Suppressor macrophage treated with lipopolysaccharide for 1 hour (primary cell): ENCODE measurements at places on chromosomes 7 and 10.

GRCh38 chr10:108425283-108425964 is 1260.9 kb upstream of the SORCS1 start:
- no peak for DNase-seq

GRCh38 chr7:137015015-137015414 is 146.6 kb downstream of the CHRM2 start:
- no peak for DNase-seq

- peak; percentile 91 for DNase-seq
Measured at GRCh38 chr7:1532456-1533254, 2.2 kb downstream of the MAFK start.

DNA sequence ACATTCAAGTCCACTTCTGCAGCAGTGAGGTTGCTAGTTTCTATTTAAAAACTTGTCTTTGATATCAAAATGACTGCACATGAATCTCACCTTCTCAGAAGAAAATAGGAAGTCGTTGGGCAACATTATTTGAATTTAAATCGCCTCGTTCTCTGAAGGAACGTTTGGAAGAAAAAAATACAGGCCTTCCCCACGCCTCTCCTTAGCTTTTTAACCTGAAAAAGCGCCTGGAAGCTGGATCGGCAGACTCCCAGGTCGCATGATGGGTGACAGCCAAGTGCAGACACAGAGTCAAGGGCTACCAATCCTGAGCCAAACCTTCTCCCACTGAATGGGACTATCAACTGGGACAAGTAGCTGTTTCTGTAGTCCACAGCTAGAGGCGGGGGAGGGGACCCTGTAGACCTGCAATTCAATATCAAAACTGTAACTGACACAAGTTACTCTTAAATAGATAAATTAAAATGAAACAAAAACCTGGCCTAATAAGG is 2.2 kb downstream of the FAM53B start:
- no peak for DNase-seq

- peak; percentile 20 for DNase-seq
Measured at GRCh38 chr7:150514748-150515222, at the start of gene GIMAP7. GIMAP7 (plus strand) TSS chr7:150514872; CDS start chr7:150519975, 5,103 bp downstream.

GRCh38 chr7:157809154-157809862 is 472.5 kb downstream of the DNAJB6 start:
- DNase-seq, result no peak

DNA sequence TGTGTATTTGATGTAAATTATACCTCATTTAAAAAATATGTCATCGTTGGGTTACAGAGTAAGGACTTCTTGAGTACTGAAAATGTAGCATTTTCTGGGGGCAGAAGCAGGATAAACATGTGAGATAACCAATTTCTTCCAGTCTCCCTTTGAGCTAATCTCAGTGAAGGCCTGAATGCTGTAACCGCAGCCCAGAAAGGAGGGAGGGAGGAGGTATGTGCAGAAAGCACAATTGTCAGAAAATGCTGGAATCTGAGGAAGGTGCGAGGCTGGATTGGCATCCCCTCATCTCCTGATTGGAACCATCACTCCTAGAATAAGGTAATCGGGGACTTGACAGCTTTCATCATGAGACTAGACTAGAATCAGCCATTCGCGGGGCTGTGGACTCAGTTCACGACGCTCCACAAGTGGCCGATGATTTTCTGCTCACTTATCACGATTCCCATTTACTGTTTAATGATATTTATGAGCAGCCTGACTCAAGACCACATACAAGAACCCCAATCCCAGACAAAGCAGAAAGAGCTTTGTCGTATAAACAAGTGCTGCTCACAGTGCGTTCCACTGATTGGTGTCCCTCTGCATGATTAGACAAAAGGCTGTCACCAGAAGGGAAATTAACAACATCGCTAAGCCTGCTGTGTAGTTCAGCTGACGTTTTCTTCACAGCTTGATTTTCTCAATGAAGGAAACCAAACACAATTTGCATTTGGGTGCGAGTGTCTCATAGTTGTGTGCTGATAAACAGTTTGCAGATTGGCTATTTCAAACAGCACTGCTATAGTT is 93.2 kb downstream of the SVIL start:
- no peak for DNase-seq
